Cortex of kidney (tissue), 1 donor: ENCODE measurements at places on chromosomes 4 and X.

GRCh38 chr4:9703391-9703790, 78.0 kb upstream of the DRD5 start:
- no peak for DNase-seq

DNA sequence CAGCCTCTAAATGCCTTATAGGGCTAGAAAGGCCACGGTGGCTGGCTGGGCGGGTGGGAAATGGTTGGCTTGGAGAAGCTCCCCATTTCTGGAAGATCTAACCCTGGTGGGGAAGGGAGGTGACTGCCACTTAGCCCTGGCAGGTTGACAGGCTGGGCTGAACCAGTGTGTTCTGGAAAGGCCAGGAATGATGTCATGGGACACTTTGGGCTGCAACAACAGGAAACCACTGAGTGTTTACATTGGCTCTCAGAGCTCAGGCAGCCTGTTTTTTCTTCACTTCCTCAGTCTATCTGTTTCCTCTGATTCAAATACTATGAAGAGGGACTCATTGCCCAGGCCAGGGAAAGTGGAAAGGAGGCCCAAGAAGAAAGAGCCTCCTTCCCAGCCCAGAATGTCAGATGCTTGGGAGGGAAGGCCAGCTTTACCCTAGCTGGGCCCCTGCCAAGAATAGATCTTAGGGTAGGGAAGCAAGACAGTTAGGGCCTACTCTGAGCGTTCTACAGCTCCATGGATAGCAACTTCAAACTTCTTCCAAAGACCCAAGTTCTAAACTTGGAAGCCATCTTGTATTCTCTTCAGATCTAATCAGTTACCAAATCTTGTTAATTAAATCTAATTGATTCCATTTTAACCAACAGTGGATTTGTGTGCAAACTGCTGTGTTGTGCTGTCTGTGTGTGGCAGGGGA, 65.8 kb upstream of the MSN start:
- DNase-seq = no peak

DNA sequence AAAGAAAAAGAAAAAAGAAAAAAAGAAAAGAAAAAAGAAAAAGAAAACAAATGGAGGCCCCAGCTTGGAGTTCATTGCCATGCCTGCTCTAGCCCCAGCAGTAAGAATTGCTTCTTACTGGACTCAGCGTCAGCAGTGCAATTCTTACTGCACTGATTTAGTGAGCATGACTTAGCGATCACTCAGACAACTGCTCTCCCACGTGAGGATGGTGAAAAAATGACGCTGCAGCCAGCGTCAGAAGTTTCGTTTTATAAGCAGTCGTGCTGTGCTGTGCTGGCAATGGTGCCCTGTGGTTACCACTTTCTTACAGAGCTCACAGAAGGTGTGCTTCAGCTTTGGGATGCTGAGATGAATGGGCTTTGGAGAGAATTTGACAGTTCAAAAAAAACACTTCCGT, 68.3 kb upstream of the DDX3X start:
- DNase-seq = no peak

DNA sequence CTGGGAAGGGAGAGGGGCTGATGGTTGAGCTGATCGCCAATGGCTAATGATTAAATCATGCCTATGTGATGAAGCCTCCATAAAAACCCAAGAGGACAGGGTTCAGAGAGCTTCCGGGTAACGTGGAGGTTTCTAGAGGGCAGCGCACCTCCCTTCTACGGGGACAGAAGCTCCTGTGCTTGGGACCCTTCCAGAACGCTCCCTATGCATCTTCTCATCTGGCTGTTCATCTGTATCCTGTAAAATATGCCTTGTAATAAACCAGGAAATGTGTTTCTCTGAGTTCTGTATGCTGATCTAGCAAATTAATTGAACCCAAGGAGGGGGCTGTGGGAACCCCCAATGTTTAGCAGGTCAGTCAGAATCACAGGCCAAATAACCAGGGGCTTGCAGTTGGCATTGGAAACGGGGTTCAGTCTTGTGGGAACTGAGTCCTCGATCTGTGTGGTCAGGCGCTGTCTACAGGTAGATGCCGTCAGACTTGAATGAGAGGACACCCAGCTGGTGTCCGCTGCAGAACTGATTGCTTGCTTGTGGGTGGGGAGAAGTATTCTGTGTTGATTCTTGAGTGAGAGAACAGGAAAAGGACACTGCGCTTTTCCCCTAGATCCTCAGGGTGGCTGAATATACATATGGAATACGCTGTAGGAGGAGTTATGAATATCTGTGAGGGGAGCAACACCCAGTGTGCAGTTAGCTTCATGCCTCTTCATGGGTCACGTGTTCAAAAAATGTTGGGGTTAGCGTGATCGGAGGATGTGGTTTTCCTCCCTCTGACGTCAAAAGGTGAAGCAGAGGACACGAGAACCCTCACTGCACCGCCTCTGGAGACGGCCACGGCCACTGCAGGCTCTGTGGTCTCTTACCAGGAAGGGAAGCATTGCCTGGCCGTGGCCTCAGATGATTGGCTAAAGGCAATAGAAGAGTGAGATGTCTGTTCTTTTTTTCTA, 29.2 kb downstream of the HTT-AS start:
- no peak for DNase-seq

DNA sequence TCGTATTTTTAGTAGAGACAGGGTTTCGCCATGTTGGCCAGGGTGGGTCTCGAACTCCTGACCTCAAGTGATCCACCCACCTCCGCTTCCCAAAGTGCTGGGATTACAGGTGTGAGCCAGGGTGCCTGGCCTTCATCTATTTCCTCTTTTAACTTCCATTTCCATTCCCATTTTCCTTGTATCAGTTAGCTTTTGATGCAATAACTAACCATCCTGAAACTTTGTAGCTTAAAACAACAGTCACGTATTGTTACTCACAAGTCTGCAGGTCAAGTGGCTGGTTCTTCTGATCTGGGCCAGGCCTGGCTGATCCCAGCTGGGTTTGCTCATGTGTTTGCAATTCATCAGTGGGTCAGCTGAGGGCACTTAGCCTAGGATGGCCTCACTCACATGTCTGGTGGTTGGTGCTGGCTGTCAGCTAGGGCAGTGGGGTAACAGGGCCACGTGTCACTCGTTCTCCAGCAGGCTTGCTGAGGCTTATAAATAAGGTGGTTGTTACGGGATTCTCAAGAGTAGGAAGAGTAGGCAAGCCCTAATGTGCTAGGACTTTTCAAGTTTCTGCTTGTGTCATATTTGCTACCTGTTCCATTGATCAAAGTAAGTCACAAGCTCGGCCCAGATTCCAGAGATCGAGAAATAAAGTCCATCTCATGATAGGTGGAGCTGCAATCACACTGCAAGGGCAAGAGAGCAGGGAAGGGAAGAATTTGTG, 88.2 kb downstream of the SOWAHB start:
- no peak for DNase-seq

GRCh38 chr4:40559585-40560465, 69.8 kb downstream of the RBM47 start:
- DNase-seq = no peak

DNA sequence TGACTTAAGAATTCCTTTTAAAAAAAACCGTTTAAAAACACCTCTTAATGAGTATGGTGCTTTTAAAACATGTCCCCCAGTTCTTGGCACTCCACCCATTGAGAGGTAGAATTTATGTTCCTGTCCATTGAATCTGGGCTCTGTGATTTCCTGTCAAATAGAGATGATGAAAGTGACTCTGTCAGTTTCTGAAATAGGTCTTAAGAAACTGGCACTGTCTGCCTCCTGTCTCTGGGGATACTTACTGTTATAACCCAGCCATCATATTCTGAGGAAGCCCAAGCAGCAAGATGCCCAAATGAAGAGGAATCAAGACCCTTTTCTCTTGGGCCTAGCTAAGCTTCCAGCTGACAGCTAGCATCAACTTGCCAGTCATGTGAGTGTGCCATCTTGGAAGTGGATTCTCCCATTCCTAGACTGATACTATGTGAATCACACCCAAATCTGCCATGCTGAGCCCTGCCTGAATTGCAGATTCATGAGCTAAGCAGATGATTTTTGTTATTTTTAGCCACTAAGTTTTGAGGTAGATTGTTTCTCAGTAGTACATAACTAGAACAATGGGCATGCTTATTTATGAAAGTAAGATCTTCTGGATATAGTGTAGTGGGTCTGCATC, 22.8 kb downstream of the C4orf54 start:
- no peak for DNase-seq

DNA sequence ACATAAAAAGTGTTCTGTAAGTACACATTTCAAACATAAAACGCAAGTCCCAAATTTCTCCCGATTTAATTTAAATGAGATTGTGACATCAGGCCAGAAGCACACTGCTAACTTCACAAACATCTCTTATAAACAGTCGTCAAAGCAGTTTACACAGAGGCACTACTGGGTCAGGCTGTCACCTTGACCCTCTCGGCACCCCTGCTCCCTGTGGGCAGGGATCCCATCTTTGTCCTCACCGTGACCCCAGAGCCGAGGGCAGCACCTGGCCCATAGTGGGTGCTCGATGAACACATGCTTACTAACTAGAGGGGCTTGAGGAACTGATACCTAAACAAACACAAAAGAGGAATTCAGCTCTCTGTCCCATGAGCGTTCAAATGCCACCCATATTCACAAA, 22.2 kb downstream of the QDPR start:
- DNase-seq = no peak

GRCh38 chr4:158020176-158020575, 152.6 kb downstream of the GASK1B start:
- DNase-seq = no peak

DNA sequence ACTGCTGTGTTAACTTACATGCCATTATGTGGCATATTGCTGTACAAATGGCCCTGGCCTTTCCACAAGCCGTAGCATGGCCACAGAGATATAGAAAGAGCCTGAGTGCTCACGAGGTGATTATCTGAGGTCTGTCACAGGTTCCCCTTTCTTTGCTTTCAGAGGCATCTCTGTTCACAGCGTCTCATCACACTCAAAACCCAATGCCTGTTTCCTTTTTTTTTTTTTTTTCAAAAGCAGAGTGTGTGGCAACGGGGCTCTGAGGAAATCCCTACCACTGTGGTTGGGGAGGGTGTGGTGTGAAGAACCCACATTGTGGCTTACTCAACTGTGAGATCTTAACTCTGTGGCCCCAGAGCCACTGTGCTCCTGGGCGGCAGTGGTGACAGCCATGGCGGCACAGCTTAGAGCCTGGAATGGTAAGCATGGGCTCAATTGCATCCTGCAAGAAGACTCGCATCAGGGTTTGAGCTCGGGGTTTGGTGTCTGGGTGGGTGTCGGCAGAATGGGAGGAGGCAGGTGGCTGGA, 30.8 kb downstream of the RTL5 start:
- no peak for DNase-seq

GRCh38 chr4:14607578-14607977, 394.7 kb upstream of the CPEB2 start:
- no peak for DNase-seq

GRCh38 chr4:170227928-170228327, 138.2 kb upstream of the AADAT start:
- no peak for DNase-seq

- DNase-seq = no peak
Observed at GRCh38 chr4:18508786-18509185, 487.2 kb upstream of the LCORL start.

GRCh38 chr4:102614801-102615200, 113.6 kb downstream of the NFKB1 start:
- DNase-seq = no peak

DNA sequence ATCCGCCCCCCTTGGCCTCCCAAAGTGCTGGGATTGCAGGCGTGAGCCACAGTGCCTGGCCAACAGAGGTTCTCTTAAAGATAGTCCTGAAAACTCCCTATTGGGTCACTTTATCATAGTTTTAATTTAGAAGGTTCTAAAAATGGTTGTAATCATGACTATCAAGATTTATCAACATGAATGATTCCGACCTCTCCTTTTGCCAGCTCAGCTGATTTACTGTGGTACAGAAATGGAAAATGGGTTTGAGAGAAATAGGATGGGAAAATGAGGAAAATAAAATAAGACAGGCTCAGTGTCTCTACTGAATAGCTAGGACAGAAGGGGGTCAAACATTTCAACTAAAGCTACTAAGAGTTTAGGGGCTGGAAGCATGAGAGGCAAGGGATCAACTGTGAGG, 28.2 kb upstream of the UGDH start:
- no peak for DNase-seq

GRCh38 chr4:5573965-5574364, 134.4 kb downstream of the EVC2 start:
- DNase-seq = no peak

GRCh38 chrX:2933125-2933900, 4.2 kb upstream of the ARSD start:
- DNase-seq = no peak

DNA sequence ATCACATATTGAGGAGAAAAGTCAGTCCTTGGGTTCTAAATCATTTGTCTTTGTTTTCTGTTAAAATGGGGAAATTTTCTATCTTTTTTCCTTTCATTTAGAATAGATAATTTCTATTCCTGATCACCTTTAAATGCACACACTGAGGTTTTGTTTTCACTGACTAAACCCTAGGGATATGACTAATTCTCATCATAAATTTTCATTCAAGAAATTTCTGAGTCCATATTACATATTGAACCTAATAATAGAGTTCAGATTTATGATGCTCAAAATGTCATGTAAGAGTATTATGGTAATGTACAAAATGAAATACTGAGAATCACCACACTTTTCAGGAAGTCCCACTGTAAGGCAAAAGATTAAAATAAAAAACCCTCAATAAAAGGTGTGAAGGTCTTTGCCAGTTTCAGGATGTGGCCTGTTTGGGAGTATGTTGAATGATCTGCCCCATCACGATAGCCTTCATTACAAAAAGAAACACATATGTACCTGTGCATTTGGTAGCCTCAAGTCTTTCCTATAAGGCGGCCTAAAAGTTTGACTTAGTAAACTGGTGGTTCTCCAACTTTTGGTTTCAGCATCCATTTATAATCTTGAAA, 49.4 kb downstream of the LEF1 start:
- no peak for DNase-seq
